ENCODE measurements at places on chromosomes 3 and 15.

GRCh38 chr15:75380773-75381172, 12.4 kb upstream of the MAN2C1 start:
- no peak overlapping the region for H3K4me3 ChIP-seq
- H3K4me1 ChIP-seq: no peaks in the 10 kb centered on the region
- no peak overlapping the region for H3K27ac ChIP-seq
- no peak for DNase-seq
- no peaks in the 10 kb centered on the region for H3K27me3 ChIP-seq

GRCh38 chr3:59180006-59180405, 130.2 kb upstream of the CFAP20DC start:
- no peaks in the 10 kb centered on the region for H3K4me1 ChIP-seq
- H3K27ac ChIP-seq: no peak overlapping the region
- no peak overlapping the region for H3K4me3 ChIP-seq
- DNase-seq: no peak

DNA sequence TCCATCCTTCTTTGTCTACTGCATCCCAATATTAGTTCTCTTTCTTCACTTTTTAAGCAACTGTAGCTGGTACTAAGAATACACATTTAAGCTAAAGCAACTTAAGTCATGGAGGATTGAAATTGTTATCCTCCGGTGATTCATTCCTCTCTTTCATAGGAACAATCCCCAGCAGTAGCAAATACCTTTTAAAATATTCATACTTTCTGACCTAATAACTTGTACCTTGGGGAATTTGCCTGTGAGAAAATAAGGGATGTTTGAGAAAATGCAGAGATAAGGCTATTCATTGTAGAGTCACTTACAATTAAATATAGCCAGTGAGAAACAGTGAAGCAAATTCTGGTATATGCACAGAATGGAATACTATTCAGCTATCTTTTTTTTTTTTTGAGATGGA, 66.0 kb downstream of the VPS13C start:
- H3K4me3 ChIP-seq: no peak overlapping the region
- H3K36me3 ChIP-seq: peaks cover 14% of the 10 kb centered on the region
- no peaks in the 10 kb centered on the region for H3K4me1 ChIP-seq
- H3K27me3 ChIP-seq: no peaks in the 10 kb centered on the region
- DNase-seq: no peak

GRCh38 chr3:101038880-101039279, 45.7 kb upstream of the ABI3BP start:
- H3K27me3 ChIP-seq: no peaks in the 10 kb centered on the region
- DNase-seq: no peak
- H3K36me3 ChIP-seq: no peaks in the 10 kb centered on the region
- no peaks in the 10 kb centered on the region for H3K4me1 ChIP-seq

GRCh38 chr3:139894643-139894989, 40.4 kb upstream of the CLSTN2 start:
- no peaks in the 10 kb centered on the region for H3K36me3 ChIP-seq
- H3K27ac ChIP-seq: no peak overlapping the region
- DNase-seq: no peak
- H3K4me1 ChIP-seq: no peaks in the 10 kb centered on the region
- H3K4me3 ChIP-seq: no peak overlapping the region

DNA sequence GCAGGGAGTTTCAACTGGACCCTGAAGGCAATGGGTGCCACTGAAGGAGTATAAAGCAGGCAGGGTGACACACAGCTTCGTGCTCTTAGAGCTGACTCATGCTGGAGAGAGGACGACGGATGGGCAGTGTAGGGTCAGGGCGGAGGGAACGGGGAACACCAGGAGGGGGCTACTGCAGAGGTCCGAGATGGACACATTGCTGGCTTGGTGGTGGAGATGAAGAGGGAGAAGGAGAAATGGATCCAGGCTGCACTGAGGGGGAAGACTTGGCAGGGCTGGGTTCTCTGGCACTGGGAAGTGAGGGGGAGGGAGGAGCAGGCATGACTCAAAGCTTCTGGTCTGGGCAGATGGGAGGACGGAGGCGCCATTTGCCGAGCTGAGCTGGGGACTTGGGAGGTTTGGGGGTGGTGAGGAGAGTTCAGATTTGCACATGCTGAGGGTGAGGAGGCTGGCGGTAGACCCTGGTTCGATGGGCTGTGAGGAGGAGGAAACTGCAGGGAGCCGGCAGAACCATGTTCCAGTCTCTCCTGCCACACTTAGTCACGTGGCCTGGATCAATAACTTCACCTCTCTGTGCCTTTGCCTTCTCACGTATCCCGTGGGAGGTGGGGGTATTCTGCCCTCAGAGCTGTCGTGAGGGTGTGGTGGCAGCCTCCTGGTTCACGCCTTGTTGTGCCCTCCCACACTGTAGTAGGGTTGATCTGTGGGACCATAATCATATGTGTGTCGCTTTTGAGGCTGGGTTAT, 4.6 kb upstream of the KCTD6 start:
- H3K36me3 ChIP-seq: no peaks in the 10 kb centered on the region
- no peaks in the 10 kb centered on the region for H3K27me3 ChIP-seq
- H3K4me3 ChIP-seq: no peak overlapping the region
- H3K27ac ChIP-seq: no peak overlapping the region
- DNase-seq: no peak

DNA sequence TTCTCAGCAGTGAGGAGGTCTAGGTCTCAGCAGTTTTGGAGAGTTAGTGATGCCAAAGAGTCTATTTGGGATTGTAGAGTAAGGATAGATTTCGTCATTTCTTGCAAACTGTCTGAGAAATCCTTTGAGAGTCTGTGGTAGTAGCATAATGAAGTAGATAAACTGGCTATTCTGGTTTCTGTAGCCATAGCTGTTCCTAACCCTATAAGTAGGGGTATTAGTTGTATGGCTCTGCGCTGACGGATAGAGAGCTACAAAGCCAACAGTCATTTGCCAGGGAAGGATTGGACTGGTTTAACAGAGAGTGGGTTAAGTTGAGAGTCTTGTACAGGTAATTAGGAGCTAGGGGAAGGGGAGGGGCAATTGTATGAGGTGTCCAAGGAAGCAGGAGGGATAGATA, 50.6 kb downstream of the KLHDC8B start:
- no peak overlapping the region for H3K27ac ChIP-seq
- H3K36me3 ChIP-seq: no peaks in the 10 kb centered on the region
- H3K27me3 ChIP-seq: no peaks in the 10 kb centered on the region
- no peak for DNase-seq
- H3K4me3 ChIP-seq: no peak overlapping the region

- no peak overlapping the region for H3K4me3 ChIP-seq
- H3K4me1 ChIP-seq: no peaks in the 10 kb centered on the region
- no peak overlapping the region for H3K27ac ChIP-seq
Measured at GRCh38 chr3:24197809-24198208, 252.7 kb downstream of the NR1D2 start.

- no peak overlapping the region for H3K4me3 ChIP-seq
- H3K36me3 ChIP-seq: no peaks in the 10 kb centered on the region
- H3K27ac ChIP-seq: no peak overlapping the region
- DNase-seq: no peak
- no peaks in the 10 kb centered on the region for H3K27me3 ChIP-seq
- H3K4me1 ChIP-seq: no peaks in the 10 kb centered on the region
Measured at GRCh38 chr3:12768579-12769527, 9.8 kb upstream of the TMEM40 start.

- H3K27me3 ChIP-seq: no peaks in the 10 kb centered on the region
- H3K36me3 ChIP-seq: no peaks in the 10 kb centered on the region
- H3K4me3 ChIP-seq: no peak overlapping the region
Measured at GRCh38 chr15:39511000-39511915, 69.6 kb upstream of the THBS1 start.

DNA sequence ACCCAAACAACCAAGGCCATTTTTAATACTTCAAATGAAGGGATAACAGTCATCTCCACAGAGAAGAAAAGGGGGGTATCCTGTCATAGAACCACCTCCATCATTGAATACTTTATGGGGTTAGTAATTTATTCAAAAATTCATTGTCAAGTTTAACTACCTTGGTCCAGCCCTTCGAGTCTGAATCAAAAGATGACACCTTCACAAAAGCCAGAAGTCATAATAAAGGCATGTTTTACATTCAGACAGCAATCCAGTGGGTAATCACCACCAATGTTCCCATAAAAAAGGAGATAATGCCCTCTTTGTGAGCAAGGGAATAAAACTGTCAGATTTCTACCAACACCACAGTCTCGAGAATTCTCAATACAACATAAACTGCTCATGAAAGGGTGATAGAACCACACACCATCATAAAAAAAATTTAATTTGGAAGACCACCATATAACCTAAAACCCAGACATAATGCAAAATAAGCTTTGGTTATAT, 145.6 kb upstream of the ZBTB20 start:
- DNase-seq: no peak
- H3K4me1 ChIP-seq: no peaks in the 10 kb centered on the region
- H3K27me3 ChIP-seq: no peaks in the 10 kb centered on the region
- H3K27ac ChIP-seq: no peak overlapping the region

All from Peyer's patch (tissue), 4 donors.